Stimulated activated CD4-positive, alpha-beta T cell treated with anti-CD3 and anti-CD28 coated beads, TNF-alpha, amount 100 ng/mL, for 24 hours (primary cell): ENCODE measurements at places on chromosomes 13 and 19.

DNA sequence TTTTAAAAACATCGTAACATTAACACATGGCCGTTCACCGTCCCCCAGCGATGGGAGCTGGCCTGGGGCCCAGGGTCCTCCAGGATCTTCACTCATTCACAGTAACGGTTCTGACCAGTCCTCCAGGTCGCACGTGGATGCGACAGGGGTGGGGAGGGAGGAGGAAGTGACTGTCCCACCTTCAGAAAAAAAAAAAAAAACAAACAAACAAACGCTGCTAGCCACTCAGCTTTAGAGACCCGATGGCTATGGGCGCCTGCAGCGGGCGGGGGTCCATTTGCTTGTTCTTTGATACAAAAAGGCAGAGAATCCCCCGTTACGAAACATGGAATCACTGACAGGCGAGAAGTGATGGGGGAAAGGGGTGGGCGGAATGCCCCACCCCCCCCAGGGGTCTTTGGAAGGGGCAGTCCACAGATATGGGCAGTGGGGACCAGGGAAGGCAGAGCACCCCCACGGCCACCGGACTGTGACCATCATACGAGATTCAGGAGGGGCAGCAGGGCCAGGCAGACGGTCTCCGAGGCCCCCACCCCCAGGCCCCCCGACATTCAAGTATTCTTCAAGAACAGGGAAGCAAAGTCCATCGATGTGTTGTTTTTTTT is 13.3 kb downstream of the MKNK2 start:
- no peak for DNase-seq

DNA sequence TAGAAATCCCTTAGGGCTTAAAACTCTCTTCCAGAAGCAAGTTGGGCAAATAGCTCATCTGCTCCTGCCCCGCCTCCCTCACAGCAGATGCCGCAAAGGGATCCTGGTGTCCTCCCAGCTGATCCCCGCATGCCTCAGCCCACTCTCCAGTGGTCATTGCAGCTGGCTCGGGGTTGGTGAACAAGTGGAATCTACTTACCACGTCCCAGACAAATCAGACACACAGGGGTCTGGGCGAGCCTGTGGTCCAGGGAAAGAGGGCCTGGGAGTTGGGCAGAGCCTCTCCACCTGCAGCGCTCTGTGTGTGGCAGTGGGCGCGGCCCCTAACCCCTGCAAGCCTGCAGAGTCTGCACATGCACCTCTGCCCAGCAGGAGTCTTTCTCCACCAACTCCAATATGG is 10.8 kb upstream of the C19orf33 start:
- DNase-seq, result no peak

- no peak for DNase-seq
Measured at GRCh38 chr13:33174491-33174890, 111.1 kb downstream of the STARD13 start.

DNA sequence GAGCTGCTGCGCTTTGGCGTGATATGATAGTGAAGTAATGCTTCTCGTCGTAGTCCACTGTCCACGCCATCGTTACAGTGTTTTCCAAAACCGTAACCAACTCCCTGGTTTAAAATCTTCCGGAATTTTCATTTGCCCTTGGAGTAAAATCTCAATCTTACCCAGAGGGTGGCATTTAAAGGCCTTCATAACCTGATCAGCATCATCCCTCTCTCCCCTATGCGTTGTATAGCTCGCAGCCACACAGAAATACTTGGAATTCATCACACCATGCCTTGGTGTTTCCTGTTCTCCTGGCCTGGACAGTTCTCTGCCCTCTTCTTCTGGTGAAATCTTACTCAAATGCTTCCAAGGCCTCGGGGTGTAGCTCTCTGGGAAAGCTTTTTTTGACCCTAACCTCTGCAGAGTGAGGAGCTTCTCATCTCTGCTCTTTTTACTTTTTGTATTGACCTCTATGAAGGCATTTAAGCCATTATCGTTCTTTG is 839 bp downstream of the MPHOSPH8 start:
- DNase-seq, result no peak

GRCh38 chr19:3975144-3975543 is 4.2 kb upstream of the DAPK3 start:
- no peak for DNase-seq

DNA sequence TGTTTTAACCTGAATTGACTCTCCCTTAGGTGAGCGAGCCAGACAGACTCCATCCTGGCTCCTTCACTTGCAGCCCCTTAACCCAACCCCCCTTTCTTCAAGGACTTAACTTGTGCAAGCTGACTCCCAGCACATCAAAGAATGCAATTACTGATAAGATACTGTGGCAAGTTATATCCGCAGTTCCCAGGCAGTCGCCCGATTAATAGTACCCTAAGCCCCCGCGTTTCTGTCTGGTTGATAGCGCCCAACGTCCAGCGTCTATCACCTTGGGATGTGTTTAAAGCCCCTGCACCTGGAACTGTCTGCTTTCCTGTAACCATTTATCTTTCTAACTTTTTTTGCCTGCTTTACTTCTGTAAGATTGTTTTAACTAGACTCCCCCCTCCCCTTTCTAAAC is 6.2 kb downstream of the HSD17B14 start:
- DNase-seq, result no peak

DNA sequence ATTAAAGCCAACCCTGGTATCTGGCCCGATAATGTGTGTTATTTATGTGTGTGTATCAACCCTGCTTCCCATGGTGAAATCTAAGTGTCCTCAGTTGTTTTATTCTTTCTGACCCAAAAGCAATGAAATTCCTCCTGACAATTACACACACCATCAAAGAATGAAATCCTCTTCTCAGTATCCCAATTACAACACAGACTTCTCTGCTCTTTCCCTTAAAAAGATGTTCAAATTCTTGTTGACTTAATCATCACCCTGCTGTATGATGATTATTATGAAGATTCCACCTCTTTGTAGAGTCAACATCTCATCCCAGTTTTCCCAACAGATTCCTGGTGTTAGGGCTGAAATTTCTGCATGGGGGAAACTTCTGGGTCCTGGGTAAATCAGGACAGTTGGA is 8.9 kb upstream of the TRPC4 start:
- no peak for DNase-seq

DNA sequence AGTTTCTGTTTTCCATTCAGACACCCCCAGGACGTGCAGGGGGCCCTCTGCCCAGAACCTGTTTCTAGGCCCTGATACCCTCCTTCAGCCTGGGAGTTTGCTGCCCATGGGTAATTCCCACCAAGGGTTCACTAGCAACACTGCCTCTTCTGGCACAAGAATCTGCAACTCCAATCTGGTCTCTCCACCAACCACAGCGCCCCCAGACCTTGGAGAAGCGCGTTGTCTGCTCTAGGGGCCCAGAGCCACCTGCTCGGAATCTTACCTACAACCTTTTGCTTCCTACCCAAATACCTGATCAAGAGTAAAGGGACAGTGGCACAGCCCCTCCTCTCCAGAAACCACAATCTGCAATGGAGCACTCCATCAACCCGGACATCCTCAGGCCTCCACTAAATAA is 763 bp downstream of the ZNF180 start:
- no peak for DNase-seq

DNA sequence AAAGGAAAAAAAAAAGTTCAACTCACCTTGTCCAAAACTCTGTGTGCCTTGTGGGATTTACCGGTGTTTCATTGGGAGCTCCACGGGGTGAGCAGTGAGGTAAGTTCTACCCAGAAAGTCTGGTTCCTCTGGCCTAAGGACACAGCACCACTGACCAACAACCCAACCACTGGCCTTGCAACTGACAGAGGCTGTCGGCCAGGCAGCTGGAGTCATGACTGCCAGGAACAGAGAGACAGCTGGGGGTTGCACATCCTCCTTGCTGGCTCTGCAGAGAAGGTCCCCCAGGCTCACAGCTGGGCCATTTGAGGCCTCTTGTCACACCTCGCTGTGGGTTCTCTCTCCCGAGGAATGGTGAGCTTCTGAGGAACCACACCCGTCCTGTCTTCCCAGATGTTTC is 59.5 kb downstream of the ANKRD10 start:
- DNase-seq, result no peak
